AG04449 (cell line): ENCODE measurements at places on chromosomes 3 and 15.

GRCh38 chr3:41629072-41629471 is 332.8 kb downstream of the ULK4 start:
- DNase-seq, result no peak

- DNase-seq, result no peak
These were observed 226.3 kb upstream of the MRPL3 start for GRCh38 chr3:131728898-131729642.

- no peak for DNase-seq
These were observed at the start of gene ENTPD3 for GRCh38 chr3:40387001-40387894. TSS of gene ENTPD3 (plus strand) at chr3:40387184. CDS start at chr3:40388058, 874 bp downstream.

- no peak for DNase-seq
These were observed 6.1 kb downstream of the OR5H1 start for GRCh38 chr3:98136631-98137030.

DNA sequence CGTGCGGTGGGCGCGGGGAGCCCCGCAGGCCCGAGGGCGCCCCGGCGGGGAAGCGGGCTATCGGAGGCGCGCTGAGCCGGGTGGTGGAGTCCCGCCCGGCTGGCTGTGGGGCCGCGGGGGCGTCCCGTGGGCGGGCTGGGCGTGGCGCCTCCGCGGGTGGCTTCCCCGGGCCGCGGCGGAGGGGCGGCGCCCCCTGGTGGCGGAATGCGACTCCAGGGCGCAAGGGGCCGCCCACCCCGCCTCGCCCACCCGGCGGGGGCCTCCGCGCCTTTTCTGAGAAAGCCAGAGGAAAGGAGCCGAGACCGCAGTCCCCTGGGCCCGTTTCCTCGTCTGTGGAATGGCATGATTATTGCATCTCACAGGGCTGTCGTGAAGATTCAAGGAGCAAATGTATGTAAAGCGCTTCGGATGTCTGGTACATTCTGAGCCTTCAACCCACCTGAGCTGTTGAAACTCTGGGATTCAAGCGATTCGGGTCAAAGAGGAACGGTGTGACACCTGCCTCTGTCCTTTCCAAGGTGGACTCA is 31.9 kb upstream of the RAB6B start:
- no peak for DNase-seq
